ENCODE measurements at places on chromosomes 4 and X.

DNA sequence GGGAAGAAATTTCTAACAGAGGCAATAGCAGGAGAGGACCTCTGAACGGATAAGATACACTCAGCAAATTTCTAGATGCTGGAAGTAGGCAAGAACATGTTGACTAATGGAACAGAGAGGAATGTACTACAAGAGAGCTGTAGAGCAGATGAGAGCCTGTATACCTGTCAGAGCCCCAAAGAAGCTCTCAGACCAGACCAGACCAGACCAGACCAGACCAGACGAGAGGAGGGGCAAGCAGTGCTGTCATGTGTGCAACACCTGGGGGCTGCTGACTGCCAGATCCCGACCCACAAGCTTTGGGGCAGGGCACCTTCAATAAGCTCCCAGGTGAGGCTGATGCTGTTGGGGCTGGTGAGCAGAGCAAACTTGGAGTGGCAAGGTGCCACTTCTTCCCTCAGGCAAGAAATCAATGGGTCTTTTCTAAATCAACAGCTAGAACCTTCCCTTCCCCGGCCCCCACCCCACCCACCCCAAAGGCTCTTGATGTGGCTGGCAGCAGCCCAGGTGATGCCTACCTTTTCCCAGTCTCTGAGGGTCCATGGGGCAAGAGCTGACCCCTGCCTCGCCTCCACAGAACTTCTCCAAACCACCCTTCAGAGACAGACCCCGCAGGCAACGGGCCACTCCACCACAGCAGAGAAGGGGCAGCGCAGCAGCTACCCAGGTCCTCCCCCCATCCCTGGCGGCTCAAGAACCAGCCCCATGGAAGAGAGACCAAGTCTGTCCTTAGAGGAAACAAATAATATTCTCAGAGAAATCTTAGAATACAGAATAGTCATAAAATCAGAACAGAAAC is 32.7 kb downstream of the MECP2 start:
- no peak for DNase-seq

GRCh38 chr4:6688879-6689505 is 4.7 kb upstream of the S100P start:
- peak; percentile 51 for DNase-seq

- no peak for DNase-seq
Observed at GRCh38 chr4:169079942-169080827, 70.1 kb upstream of the CBR4 start.

DNA sequence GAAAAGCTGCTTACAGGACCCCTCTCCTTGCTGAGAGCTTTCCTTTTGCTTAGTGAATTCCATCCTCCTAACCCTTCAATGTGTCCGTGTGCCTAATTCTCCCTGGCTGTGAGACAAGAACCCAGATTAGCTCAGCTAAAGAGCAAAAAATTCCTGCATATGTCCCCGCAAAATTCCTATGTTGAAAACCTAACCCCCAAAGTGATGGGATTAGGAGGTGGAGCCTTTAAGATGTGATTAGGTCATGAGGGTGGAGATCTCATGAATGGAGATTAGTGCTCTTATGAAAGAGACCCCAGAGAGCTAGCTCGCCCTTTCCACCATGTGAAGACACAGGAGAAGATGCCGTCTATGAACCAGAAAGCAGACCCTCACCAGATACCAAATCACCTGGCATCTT is 503.0 kb upstream of the DIAPH2 start:
- no peak for DNase-seq

GRCh38 chr4:53847965-53848364 is 216.4 kb downstream of the CHIC2 start:
- no peak for DNase-seq

DNA sequence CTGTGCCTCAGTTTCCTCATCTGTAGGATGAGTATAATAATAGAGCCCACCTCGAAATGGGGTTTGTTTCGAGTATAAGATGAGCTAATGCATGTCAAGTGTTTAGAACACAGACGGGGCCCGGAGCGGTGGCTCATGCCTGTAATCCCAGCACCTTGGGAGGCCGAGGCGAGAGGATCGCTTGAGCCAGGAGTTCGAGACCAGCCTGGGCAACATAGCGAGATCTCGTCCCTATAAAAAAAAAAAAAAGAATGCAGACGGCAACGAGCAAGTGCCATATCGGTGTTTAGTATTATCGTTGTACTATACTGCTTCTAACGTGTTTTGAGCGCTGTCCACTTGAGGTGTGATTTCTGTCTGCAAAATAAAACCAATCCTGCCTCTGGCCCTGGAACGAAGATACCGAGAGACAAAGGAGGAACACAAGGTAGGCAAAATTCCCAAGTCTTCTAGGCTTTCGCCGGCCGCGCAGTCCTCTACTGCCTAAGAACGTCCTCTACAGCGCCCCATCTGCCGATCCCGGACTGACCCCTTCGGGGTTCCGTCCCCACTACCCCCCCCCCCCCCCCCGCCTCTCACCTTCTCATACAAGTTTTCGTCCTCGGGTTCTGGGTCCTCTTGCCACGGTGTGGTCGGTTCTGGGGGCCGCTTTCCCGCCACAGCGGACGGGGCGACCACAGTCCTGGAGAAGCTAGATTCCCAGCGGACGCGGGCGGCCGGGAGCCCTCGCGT is 442 bp downstream of the NDUFB11 start:
- DNase-seq = no peak

GRCh38 chr4:16195209-16195608 is 31.1 kb downstream of the TAPT1 start:
- no peak for DNase-seq

GRCh38 chr4:104025251-104025650 is 305.5 kb upstream of the TACR3 start:
- DNase-seq = no peak

DNA sequence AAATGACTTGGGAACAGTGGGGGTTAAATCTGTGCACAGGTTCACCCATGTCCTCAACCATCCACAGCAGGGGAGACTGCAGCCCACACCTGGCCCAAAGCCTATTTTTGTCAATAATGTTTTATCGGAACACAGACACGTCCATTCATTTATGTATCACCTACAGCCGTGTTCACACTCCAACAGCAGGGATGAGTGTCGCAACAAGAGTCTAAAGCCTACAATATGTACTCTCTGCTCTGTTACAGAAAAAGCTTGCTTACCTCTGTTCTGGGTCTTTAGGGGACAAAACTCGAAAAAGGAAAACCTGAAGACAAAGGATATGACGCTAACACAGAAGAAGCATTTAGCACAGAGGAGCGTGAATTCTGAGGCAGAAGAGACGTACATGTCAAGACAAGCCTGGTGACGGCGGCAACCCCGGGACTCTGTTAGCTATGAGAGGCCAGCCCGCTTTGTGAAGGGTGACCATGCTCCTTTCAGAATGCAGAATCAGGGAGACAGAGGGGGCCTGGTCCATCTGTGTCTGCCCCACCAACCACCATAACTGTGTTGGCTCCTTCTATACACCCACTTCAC is 45.5 kb downstream of the AFAP1 start:
- no peak for DNase-seq

GRCh38 chr4:155592938-155593297 is 73.7 kb upstream of the GUCY1A1 start:
- DNase-seq = no peak

DNA sequence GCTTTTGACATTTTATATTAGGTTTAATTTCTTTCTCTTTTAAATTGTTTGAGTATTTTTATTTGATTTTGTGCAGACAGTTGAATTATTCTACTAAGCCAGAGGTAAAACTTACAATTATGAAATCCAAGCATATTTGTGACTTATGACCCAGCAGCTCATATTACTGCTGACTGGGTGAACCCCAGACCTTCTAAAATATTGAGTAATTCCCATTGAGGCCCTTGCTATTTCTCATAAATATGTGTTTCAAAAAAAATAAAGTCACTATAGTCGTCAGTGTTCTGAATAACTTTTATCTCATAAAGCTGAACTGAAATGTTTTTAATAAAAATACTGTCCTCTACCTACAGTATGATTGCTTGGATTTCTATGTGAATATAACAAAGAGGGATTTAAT is 303.1 kb downstream of the IQCM start:
- DNase-seq = no peak

Measured in central memory CD8-positive, alpha-beta T cell (primary cell).